ENCODE measurements at places on chromosomes 16 and 17. TPM values are rescaled to one million over a fixed set of nuclear protein-coding genes. Genes with fewer than 3 reads are reported as not detected.

DNA sequence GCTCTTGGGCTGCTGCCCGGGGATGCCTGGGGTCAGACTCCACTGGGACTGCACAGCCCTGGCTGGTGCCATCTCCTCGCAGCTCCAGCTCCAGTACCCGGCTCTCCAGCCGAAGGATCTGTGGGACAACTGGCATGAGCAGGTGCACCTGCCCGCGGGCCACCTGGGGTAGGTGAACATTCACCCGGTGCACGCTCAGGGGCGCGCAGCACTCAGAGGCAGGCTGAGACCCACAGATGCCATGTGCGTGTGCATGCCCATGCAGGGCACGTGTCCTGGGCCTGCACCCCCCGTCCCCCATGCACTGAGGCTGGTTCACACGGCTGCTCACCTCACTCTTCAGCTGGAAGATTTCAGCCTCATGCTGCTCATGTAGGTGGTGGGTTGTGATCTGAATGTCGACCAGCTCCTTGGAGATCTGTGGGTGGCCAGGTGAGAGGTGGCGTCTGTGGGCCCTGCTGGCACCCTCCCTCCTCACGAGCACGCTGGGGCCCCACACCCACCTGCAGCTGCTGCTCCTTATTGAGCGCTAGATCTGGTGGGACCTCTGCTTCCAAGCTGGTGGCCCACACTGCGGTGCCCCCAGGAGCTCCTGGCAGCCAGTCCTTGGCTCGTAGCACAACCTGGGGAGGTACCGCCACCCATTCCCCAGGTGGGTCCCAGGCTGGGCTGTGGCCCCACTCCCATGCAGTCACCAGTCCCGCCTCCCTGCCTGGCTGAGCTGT lies 618 bp downstream of the CCDC78 start:
- no peak for DNase-seq

The SOX9 gene
- total RNA-seq, result 37.5 TPM

GRCh38 chr16:86519649-86520316 lies 9.5 kb downstream of the FOXF1 start:
- peak; percentile 60 for DNase-seq

DNA sequence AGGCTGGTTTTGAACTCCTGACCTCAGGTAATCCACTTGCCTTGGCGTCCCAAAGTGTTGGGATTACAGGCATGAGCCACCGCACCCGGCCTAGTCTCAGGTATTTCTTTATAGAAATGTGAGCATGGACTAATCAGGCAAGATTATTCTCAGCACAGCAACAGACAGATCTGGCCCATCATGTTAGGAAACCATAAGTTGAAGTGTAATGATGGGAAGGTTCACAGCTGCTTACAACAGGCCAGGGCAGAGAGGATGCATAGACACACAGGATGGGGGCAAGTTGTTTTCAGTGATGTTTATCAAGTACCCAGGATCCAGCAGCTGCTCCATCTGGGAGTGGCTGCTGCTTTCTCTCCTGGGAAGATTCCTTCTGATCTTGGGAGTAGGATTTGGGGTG lies 16.6 kb upstream of the NOS2 start:
- DNase-seq, result no peak

- no peak for DNase-seq
These were observed 10.1 kb upstream of the KRT28 start for GRCh38 chr17:40809721-40810421.

- DNase-seq, result peak; percentile 55
These were observed 3.4 kb downstream of the HOXB3 start for GRCh38 chr17:48586355-48587258.

The STH gene
- not detected for total RNA-seq
